ENCODE measurements at places on chromosomes 2 and 18.

DNA sequence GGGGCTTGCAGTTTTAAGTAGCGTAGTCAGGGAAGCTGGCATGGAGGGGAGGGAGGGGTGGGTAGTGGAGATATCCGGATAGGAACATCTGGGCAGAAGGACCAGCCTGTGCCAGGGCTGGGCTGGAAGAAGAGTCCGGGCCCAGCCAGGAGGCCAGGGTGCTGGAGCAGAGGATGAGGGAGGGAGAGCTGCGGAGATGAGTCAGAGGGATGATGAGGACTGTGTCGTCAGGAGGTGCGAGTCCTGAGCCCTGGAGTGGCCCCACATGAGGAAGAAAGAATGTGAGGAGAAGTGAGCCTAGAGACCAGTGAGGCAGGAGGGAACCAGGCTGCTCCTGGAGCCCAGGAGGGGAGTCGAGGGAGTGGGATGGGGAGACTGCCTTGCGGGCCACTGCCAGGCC lies 82.4 kb downstream of the CTIF start:
- no peak for DNase-seq

- no peak for DNase-seq
Observed at GRCh38 chr2:65458999-65459398, 26.6 kb upstream of the SPRED2 start.

- DNase-seq: no peak
Observed at GRCh38 chr2:206488623-206489022, 45.3 kb downstream of the ADAM23 start.

GRCh38 chr2:30766666-30767065 lies 40.6 kb downstream of the CAPN13 start:
- DNase-seq: no peak

DNA sequence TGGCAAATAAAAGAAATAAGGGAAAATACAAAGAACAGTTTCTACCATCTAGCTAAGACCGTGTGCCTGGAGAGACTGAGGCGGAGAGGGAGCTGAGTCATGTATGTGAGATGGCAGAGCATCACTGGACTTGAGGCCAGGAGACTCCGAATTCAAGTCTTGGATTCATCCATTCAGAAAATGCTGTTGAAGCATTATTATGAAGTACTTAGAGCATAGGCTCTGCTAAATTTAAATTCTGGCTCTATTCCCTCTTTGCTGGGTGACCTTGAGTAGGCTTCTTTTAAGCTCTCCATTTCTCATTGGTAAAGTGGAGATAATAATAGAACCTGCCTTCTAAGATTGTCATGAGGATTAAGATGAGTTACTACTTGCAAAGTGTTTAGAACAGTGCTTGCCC lies 34.7 kb downstream of the NPHP1 start:
- no peak for DNase-seq

Data from NCI-H1436 treated with DMSO at 0.1 percent for 48 hours (cell line).